ENCODE measurements at places on chromosomes 13 and 19. TPM values are rescaled to one million over a fixed set of nuclear protein-coding genes. Genes with fewer than 3 reads are reported as not detected.

Gene RLN3
- total RNA-seq: not detected

Gene ZNF14
- total RNA-seq: 1.9 TPM

Gene DACT3
- 0.22 TPM for total RNA-seq

Gene ZNF667
- total RNA-seq: 0.53 TPM

Gene FUT2
- 125 TPM for total RNA-seq

Gene OLFM2
- 14.6 TPM for total RNA-seq

Gene SYNGR4
- total RNA-seq: not detected

Gene TRPC4
- total RNA-seq: 0.09 TPM

Gene DAND5
- total RNA-seq: not detected

Gene ATP11A
- 14.0 TPM for total RNA-seq

Gene CEACAM16
- total RNA-seq: not detected

Gene ICAM4
- 0.76 TPM for total RNA-seq

Gene TNNT1
- total RNA-seq: 23.1 TPM

Gene IZUMO4
- total RNA-seq: 3.0 TPM

Gene TEX29
- total RNA-seq: not detected

All from esophagus squamous epithelium (tissue), 5 donors.